ENCODE measurements at places on chromosomes 3 and 15.

GRCh38 chr15:63860155-63860554, 26.4 kb upstream of the HERC1 start:
- no peak for ATAC-seq

DNA sequence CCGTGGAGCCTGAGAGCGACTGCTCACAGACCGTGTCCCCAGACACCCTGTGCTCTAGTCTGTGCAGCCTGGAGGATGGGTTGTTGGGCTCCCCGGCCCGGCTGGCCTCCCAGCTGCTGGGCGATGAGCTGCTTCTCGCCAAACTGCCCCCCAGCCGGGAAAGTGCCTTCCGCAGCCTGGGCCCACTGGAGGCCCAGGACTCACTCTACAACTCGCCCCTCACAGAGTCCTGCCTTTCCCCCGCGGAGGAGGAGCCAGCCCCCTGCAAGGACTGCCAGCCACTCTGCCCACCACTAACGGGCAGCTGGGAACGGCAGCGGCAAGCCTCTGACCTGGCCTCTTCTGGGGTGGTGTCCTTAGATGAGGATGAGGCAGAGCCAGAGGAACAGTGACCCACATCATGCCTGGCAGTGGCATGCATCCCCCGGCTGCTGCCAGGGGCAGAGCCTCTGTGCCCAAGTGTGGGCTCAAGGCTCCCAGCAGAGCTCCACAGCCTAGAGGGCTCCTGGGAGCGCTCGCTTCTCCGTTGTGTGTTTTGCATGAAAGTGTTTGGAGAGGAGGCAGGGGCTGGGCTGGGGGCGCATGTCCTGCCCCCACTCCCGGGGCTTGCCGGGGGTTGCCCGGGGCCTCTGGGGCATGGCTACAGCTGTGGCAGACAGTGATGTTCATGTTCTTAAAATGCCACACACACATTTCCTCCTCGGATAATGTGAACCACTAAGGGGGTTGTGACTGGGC, 7.3 kb downstream of the FAM131A start:
- peak; percentile 4 for ATAC-seq

- peak; percentile 93 for ATAC-seq
These were observed 16.2 kb downstream of the RFT1 start for GRCh38 chr3:53114011-53114400.

GRCh38 chr15:99115300-99116215, 10.7 kb downstream of the SYNM start:
- ATAC-seq, result no peak

GRCh38 chr3:146739203-146739671, 134.1 kb upstream of the PLSCR5 start:
- ATAC-seq, result no peak

GRCh38 chr3:196220991-196221390, 4.7 kb downstream of the SLC51A start:
- no peak for ATAC-seq

DNA sequence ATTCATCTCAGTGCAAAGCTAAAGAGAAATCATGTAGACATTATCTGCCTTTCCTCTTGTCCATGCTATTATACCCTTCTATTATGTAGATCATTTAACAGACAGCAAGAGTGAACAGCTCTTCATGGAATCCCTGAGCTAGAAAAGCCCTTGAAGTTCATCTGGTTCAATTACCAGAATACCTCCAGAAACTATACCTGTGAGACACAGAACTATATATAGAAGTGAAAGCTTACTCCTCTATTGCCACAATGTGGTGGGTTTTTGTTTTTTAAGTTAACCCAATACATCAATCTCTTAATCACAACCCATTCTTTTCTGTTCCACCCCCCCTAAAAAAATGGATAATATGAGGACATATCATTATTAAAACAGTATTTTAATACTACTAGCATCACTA, 347.7 kb downstream of the PLCL2 start:
- ATAC-seq, result no peak

- ATAC-seq, result no peak
These were observed 18.8 kb downstream of the EIF5A2 start for GRCh38 chr3:170889630-170890029.

DNA sequence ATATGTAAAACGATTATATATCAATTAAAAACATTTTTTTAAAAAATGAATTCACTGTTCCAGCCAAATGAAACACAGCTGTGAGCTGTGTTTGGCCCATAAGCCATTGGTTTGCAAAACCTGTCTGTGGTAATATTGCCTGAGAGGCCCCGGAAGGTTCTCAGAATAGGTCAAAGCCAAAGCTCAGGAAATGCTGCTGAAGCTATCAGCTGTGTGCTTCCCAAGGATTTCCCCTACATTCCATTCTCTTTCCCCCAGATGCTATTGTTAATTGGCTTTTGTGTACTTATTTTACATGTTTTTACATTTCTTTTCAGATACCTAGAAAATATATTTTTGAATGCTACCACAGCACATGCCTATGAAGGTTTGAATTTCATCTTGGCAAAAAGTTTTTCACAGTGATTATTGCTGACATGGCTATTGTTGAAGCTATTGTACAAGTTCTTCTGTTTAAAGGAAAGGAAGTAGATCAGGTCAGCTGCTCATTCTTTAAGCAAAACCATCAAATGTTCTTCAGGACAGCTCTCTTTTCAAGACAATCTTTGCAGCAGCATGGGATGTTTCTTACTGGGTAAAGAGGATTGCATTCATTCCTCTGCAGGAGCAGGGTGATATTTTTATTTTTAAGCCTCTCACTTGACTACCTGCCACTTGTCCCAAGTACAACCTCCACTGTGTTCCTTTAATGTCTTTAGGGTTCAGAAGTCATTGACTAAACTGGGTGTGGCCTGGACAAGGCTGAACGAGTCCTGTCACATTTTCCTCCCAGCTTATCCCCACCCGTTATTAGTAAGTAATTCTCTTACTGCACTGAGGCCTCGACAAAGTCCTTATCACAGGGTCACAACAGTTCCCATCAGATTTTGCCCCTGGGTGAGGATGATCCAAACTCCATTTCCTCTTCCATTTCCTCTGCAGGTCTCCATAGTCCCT, 26.3 kb upstream of the BNC1 start:
- ATAC-seq, result no peak

DNA sequence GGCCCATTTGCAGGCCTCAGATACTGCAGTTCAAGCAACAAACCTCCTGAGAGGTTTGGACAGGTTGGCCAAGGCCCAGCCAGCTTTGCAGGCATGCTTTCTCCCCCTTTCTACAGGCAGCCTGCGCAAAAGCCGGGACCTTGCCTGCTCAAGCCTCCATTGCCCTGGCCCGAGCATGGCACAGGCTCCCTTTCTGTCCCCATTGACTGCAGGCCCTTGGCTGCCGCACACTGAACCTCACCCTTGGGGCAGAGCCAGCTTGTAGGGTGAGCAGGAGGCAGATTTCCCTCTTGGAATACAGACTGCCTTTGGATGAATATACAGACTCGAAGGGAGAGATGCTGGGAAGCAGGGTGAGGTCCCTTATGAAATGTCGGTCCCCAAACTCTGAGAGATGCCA, 461.7 kb upstream of the PROK2 start:
- no peak for ATAC-seq

Data from SK-N-SH treated with all-trans-retinoic acid at 6 μM for 48 hours (cell line).